ENCODE measurements at places on chromosomes 3 and 15. TPM values are rescaled to one million over a fixed set of nuclear protein-coding genes. Genes with fewer than 3 reads are reported as not detected.
A peak's percentile ranks its signal among the peaks of the same experiment; 100 is the strongest.

- no peaks in the 10 kb centered on the region for H3K4me1 ChIP-seq
- no peak overlapping the region for H3K4me3 ChIP-seq
- no peak for DNase-seq
- H3K36me3 ChIP-seq: no peaks in the 10 kb centered on the region
These were observed 170.7 kb upstream of the TOPAZ1 start for GRCh38 chr3:44070841-44071546.

GRCh38 chr3:12891391-12891984 is 50.1 kb upstream of the RPL32 start:
- H3K36me3 ChIP-seq: no peaks in the 10 kb centered on the region
- no peak overlapping the region for H3K4me3 ChIP-seq
- no peaks in the 10 kb centered on the region for H3K27me3 ChIP-seq
- H3K4me1 ChIP-seq: peaks cover 30% of the 10 kb centered on the region
- no peak for DNase-seq
- H3K27ac ChIP-seq: no peak overlapping the region

DNA sequence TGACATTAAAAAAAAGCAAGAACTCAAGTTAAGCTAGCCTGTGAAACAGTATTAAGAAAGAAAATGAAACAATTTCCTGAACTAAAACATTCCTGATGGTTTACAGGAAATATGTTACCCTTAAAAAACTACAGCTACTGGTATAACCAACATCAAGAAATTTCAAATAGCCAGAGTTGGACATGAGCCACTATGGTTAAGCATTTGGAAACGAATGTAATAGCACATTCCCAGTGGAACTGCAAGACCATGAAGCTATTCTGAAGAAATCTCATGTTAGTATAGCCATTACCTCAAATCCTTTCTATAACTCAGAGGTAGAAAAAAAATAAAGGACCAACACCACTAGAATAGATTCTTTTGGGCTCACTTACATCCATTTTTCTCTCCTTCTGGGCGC is 30.2 kb downstream of the CPNE4 start:
- H3K27ac ChIP-seq: no peak overlapping the region
- DNase-seq: no peak
- no peaks in the 10 kb centered on the region for H3K27me3 ChIP-seq
- H3K4me3 ChIP-seq: no peak overlapping the region
- no peaks in the 10 kb centered on the region for H3K4me1 ChIP-seq

The C2CD4B gene
- total RNA-seq: 0.65 TPM

DNA sequence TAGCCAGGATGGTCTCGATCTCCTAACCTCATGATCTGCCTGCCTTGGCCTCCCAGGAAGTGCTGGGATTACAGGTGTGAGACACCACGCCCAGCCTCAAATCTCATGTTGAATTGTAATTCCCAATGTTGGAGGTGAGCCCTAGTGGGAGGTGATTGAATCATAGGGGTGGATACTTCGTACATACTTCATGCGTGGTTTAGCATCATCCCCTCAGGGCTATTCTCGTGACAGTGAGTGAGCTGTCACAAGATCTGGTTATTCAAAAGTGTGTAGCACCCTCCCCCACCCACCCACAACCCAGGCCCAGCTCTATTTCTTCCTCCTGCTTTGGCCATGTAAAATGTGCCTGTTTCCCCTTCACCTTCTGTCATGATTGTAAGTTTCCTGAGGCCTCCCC is 236.9 kb upstream of the IL12A start:
- no peaks in the 10 kb centered on the region for H3K27me3 ChIP-seq
- H3K27ac ChIP-seq: no peak overlapping the region
- no peaks in the 10 kb centered on the region for H3K4me1 ChIP-seq
- H3K36me3 ChIP-seq: no peaks in the 10 kb centered on the region

- no peak overlapping the region for H3K4me3 ChIP-seq
- DNase-seq: no peak
- H3K27ac ChIP-seq: no peak overlapping the region
- no peaks in the 10 kb centered on the region for H3K36me3 ChIP-seq
- H3K27me3 ChIP-seq: no peaks in the 10 kb centered on the region
These were observed 40.2 kb upstream of the ZBTB20 start for GRCh38 chr3:115187149-115187757.

DNA sequence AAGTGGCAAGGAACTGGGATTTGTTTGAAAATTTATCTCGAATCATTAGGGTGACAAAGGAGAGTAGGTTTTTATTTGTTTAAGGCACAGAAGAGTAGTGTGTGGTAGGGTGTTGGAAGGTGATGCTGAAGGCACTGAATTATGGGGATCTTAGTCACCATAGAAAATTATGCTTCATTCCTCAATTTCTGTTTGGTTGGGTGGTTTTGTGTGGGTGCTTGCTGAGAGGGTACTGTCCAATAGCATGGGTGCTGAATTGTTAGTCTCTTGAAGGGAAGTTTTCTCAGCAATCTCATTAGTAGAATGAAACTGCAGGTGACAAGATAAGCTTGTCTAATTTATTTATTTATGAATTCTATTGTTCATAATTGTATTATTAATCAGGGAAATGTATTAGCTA is 610.9 kb downstream of the AGBL1 start:
- H3K27ac ChIP-seq: no peak overlapping the region
- no peaks in the 10 kb centered on the region for H3K4me1 ChIP-seq
- DNase-seq: no peak
- H3K27me3 ChIP-seq: no peaks in the 10 kb centered on the region
- no peak overlapping the region for H3K4me3 ChIP-seq
- H3K36me3 ChIP-seq: no peaks in the 10 kb centered on the region

The NEK10 gene
- total RNA-seq: 1.9 TPM

GRCh38 chr3:25365636-25366035 is 62.4 kb upstream of the RARB start:
- H3K36me3 ChIP-seq: no peaks in the 10 kb centered on the region
- no peak overlapping the region for H3K27ac ChIP-seq
- H3K4me3 ChIP-seq: no peak overlapping the region
- DNase-seq: no peak
- no peaks in the 10 kb centered on the region for H3K4me1 ChIP-seq

The RHCG gene
- total RNA-seq: not detected

- no peaks in the 10 kb centered on the region for H3K27me3 ChIP-seq
- H3K4me1 ChIP-seq: peaks cover 55% of the 10 kb centered on the region
- peak within 1 kb of the TSS; percentile 79 for H3K4me3 ChIP-seq
- H3K27ac ChIP-seq: peak within 1 kb of the TSS; percentile 86
- H3K36me3 ChIP-seq: no peaks in the 10 kb centered on the region
- DNase-seq: peak; percentile 82
These were observed at the start of gene FAH for GRCh38 chr15:80152896-80153876. TSS of gene FAH (plus strand) at chr15:80152999. CDS start at chr15:80153055, 56 bp downstream.

- no peaks in the 10 kb centered on the region for H3K36me3 ChIP-seq
- H3K27ac ChIP-seq: no peak overlapping the region
- DNase-seq: no peak
- H3K4me3 ChIP-seq: peak overlapping the region; percentile 13
- H3K27me3 ChIP-seq: no peaks in the 10 kb centered on the region
These were observed 9.7 kb upstream of the MEIS2 start for GRCh38 chr15:37109872-37110572.

DNA sequence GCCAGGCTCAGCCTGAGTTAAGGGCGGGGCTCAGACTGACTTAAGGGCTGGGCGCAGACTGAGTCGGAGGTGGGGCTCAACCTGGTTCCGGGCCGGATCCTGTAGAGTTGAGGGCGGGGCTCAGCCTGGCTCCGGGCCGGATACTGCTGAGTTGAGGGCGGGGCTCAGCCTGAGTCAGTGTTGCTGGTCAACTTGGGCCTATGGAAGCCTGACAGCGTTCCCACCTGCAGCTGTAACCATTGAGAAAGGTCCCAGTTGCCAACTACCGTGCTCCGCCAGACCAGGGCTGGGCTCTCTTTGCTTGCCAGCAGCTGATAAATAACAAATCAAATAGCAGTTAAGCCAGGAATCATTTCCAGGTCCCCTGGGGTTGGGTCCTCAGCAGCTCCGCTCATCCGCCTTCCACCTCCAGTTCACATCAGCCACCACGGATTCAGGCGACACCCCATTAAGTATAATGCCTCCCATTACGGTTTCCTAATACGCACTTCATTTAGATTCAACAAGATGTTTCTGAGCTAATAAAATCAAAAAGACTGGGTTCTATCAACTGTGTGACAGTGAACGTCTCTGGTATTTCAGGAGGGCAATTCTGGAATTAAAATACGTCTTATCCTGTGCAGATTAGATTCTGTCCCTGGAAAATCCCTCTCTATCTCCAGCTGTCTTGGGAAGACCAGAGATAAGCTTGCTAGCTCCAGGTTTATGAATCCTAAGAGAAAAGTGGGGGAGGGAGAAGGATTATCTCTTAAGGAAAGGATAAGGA is 7.3 kb downstream of the GRIP2 start:
- peaks cover 18% of the 10 kb centered on the region for H3K27me3 ChIP-seq
- no peaks in the 10 kb centered on the region for H3K4me1 ChIP-seq
- DNase-seq: peak; percentile 73
- H3K36me3 ChIP-seq: no peaks in the 10 kb centered on the region
- H3K27ac ChIP-seq: no peak overlapping the region
- no peak overlapping the region for H3K4me3 ChIP-seq

- H3K27me3 ChIP-seq: no peaks in the 10 kb centered on the region
- H3K4me1 ChIP-seq: no peaks in the 10 kb centered on the region
- no peak for DNase-seq
- H3K4me3 ChIP-seq: no peak overlapping the region
- no peaks in the 10 kb centered on the region for H3K36me3 ChIP-seq
These were observed 1186.7 kb upstream of the EPHA6 start for GRCh38 chr3:95627697-95628096.

DNA sequence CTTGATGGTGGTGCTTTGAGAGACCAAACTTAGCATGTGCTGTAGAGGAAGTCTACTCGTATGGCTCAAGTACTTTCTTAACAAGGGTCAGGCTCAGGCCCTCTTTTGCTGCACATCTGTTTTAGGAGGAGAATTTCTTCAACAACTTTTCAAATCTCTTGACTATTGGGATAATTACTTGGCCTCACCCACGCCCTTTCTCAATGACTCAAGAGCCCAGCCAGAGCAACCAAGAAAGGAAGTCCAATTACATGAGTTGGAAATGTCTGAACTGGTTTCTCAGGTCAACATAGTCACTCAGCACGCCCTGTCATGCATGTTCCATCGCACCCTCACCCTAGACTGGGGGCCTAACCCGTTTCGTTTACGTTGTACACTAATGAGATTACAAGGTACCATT is 44.8 kb upstream of the UMPS start:
- no peak overlapping the region for H3K4me3 ChIP-seq
- DNase-seq: no peak
- no peaks in the 10 kb centered on the region for H3K27me3 ChIP-seq
- H3K4me1 ChIP-seq: no peaks in the 10 kb centered on the region

- no peak overlapping the region for H3K4me3 ChIP-seq
- H3K4me1 ChIP-seq: no peaks in the 10 kb centered on the region
- DNase-seq: no peak
These were observed 52.5 kb downstream of the FOXP1 start for GRCh38 chr3:71530903-71531530.

The PRR23E gene
- total RNA-seq: not detected

DNA sequence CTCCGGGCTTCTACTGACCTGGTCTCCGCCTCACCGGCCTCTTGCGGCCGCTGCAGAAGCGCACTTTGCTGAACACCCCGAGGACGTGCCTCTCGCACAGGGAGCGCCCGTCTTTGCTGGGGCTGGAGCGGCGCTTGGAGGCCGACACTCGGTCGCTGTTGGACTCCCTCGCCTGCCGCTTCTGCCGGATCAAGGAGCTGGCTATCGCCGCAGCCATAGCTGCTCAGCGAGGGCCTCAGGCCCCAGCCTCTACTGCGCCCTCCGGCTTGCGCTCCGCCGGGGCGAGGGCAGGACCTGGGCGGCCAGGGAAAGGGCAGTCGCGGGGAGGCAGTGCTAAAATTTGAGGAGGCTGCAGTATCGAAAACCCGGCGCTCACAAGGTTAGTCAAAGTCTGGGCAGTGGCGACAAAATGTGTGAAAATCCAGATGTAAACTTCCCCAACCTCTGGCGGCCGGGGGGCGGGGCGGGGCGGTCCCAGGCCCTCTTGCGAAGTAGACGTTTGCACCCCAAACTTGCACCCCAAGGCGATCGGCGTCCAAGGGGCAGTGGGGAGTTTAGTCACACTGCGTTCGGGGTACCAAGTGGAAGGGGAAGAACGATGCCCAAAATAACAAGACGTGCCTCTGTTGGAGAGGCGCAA is 319.2 kb downstream of the FGF12 start:
- peaks cover 35% of the 10 kb centered on the region for H3K4me1 ChIP-seq
- peak overlapping the region; percentile 88 for H3K27ac ChIP-seq
- H3K27me3 ChIP-seq: peaks cover 59% of the 10 kb centered on the region
- H3K4me3 ChIP-seq: peak overlapping the region; percentile 48

DNA sequence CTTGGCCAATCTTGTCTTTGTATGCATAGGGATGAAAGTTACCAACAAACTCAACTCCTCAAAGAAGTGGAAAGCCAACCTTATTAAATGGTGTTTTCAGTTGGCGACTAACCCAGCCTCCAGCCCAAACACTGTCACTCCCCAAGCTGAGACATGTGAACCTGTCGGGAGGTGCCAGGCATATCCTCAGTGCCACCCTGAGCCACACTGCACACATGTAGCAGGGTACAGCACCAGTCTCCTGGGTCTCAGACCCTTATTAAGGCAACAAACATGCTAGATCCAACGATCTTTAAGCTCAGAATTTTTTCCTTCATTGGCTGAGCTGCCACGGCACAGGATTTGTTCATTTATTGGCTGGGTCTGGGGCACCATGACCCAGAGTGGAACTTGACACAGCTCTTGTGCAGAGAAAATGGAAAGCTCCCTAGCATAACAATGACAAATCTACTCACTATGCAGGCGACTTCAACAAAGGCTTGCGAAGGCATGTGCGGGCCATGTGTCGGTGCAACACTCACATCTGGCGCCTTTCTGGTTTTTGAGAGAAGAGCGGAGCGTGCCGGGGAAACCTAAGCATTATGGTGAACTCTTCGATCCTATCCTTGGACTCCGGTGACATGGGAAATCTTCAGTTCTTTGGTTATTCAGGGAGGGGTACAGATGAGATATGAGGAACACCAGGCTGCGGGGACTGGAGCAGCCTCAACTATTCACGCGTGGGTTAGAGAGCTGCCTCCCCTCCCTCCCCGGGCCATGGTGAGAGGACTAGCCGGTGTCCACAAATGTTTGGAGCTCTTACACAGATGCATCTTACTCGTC is 190.1 kb downstream of the FAM43A start:
- no peaks in the 10 kb centered on the region for H3K27me3 ChIP-seq
- no peak overlapping the region for H3K27ac ChIP-seq
- peaks cover 48% of the 10 kb centered on the region for H3K4me1 ChIP-seq
- H3K36me3 ChIP-seq: no peaks in the 10 kb centered on the region
- no peak for DNase-seq

The LRRC34 gene
- 5.1 TPM for total RNA-seq

The ZNF860 gene
- total RNA-seq: 7.6 TPM

The ZMYND10 gene
- 1.2 TPM for total RNA-seq

GRCh38 chr3:50210510-50211367 is 5.7 kb downstream of the SLC38A3 start:
- H3K4me3 ChIP-seq: no peak overlapping the region
- H3K36me3 ChIP-seq: no peaks in the 10 kb centered on the region
- peaks cover 5% of the 10 kb centered on the region for H3K27me3 ChIP-seq
- DNase-seq: no peak
- peaks cover 3% of the 10 kb centered on the region for H3K4me1 ChIP-seq
